SK-N-DZ (cell line): ENCODE measurements at places on chromosomes 5 and 9.
A peak's percentile ranks its signal among the peaks of the same experiment; 100 is the strongest.

- DNase-seq, result no peak
Observed at GRCh38 chr9:125885405-125886034, 138.3 kb downstream of the PBX3 start.

GRCh38 chr9:76396144-76396543 is 1.9 kb upstream of the RFK start:
- DNase-seq, result no peak

- DNase-seq, result peak; percentile 49
Observed at GRCh38 chr9:15211160-15211814, 95.7 kb downstream of the TTC39B start.

- DNase-seq, result peak; percentile 86
Observed at GRCh38 chr5:124651663-124652513, 94.6 kb downstream of the ZNF608 start.

- no peak for DNase-seq
Observed at GRCh38 chr5:19322716-19323485, 665.1 kb downstream of the CDH18 start.

- DNase-seq, result no peak
Observed at GRCh38 chr9:95447660-95448420, 68.9 kb downstream of the PTCH1 start.

GRCh38 chr5:146091881-146092280 is 13.5 kb downstream of the PLAC8L1 start:
- no peak for DNase-seq

DNA sequence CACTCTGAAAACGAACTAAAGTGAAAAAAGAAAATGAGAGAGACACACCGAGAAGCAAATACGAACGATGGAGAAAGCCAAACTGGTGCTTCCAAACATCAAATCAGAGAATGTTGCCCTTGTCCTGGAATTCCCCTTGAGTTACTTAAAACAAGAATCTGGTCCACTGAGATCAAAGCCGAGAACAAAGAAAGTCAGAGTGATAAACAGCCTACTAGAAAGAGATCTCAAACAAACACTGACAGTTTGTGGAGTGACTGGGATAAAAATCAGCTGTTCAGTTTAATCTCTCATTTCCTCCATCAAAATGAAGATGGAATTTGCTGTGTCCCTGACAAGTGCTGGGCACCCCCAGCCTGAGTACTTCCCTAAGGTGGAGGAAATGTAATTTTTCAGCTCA is 582.6 kb downstream of the NR2F1-AS1 start:
- no peak for DNase-seq

DNA sequence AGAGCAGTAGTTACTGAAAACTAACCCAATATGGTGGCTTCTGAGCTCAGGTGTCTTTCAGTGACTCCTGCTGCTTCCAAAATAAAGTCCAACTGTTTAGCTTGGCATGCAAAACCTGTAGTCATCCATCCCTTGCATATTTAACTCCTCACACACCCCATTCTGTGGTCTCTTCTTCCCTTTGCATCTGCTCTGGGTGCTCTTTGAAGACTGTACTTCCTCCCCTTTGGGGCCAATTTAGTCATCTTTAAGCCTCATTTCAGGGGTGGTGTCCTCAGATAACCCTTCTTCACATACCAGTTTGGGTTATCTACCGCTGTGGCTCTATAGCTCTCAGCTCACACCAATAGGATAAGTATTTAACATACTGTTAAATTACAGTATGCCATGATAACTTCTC is 209.9 kb upstream of the DMRT1 start:
- DNase-seq, result no peak

GRCh38 chr9:91942201-91942600 is 7.8 kb downstream of the ROR2 start:
- DNase-seq, result no peak

DNA sequence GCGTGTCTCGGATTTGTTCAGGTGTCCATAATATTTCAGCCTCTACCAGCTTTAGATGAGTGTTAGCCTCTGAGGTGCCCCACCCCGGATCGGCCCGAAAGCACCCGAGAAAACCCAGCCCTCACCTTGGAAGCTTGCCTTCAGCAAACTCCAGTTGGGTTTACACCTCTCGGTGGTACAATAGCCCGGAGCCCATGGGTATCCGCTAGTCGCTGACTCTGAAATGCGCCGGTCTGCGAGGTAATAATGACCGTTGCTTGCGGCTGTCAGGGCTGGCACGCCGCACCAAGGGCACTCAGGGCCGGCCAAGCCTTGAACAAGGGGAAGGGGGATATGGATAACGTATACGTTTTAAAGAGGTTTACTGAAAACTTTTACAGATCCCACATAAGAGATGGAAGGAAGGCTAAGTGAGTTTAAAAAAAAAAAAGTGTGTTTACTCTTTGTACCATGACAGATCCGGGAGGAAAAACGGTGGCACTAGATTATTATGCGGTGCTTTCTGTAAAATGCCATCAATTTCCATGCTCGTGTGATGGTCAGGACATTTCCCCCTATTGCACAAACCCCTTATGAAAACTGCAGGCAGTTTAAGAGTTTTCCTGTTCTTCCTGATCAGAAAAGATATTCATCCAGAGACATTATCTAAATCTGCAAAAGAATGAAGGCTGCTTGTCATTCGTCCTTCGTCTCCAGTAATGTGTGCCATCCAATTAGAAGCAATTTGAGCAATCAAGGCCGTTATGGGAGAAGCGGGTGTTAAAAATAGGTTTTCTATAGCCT is 124.2 kb downstream of the TMEM161B start:
- DNase-seq, result no peak

DNA sequence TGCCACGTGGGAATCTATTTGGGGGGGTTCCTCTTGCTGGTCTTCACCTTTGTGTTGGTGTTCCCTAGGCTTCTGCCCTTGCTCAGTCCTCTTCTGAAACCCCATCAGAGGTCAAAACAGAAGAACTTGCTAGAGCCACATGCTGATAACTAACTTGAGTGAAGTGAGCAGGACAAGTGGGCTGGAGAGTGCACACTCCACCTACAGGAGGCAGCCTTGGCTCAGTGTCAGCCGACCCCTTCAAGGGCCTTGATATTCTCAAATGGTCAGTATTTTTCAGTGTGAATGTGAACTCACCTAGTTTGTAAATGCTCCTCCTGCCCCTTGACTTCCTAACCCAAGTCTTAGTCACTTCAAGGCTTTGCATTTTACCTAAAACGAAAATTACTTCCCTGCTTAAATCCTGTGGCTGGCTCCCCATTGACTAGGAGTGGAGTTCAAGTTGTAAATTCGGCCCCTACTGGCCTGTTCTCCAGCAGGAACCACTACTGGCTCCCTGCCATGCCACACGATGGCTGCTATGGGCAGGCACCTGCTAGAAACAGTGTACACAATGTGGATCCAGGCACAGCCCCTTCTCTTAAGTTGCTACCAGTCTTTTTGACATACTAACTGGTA is 3.6 kb upstream of the SLC1A3 start:
- no peak for DNase-seq

DNA sequence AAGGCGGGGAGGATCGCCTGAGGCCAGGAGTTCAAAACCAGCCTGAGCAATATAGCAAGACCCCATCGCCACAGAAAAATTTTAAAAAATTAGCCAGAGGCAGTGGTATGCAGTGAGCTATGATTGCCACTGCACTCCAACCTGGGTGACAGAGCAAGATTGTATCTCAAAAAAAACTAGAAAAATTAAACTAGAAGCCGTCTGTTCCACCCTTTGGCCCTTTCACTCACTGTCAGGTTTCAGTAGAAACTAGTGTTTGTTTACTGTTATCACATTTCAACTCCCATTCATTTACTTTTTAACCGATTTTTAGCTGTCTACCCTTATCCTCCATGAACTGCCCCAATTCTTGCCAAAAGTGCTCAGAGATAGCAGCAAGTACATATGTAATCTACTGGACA is 8.3 kb downstream of the UGCG start:
- no peak for DNase-seq

DNA sequence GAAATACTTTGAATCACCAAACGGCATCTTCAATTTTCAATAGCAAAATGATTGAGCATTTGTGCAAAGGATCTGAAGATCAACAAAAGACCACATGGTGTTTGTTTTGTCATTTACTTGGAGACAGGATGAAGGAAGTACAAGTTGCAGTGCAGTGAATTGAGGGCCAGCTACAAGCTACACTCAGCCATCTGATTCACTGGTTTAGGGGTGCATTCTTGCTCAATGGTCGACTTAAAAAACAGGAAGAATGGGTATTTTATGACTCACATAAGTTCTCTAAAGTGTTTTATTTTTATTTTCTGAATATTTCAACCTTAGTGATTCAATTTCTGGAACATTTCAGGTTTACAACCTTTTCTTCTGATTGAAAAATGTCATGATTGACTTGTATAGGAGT is 412.1 kb upstream of the ADAMTSL1 start:
- no peak for DNase-seq

DNA sequence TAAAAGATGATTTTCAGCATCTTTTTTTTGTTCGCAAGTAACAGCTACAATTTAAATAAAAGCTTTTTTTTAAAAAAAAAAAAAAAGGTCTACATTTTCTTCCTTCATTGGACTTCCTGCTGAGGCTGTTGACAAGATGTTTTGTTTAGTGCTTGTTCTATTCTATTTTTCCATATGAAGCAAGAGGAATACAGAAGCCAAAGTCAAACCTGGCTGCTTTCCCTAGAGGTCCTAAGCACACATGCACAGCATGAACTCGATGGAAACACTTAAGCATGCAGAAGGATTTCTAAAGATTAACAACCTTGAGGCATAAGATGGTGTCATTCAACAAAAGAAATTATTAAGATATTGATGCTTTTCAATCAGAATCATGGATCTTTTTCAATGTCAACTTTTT is 105.1 kb downstream of the ADCY2 start:
- no peak for DNase-seq

DNA sequence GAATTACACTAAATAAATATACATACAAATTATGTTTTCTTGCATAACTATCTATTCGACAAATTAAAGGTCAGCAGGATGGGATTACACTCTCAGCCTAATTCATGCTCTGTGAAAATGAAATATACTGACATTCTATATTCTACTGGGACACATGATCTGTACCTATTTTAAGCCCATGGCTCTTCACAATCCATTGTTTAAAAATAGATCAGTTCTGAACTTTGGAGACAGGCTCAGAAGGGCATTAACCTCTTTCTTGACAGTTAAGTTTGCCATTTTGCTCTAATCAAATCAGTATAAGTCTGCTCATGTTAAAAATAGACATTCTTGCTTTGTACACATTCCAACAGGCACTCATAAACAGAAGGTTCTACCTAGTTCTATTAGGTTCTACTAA is 361.2 kb downstream of the HCN1 start:
- DNase-seq, result no peak

- no peak for DNase-seq
Observed at GRCh38 chr5:14226992-14227391, 83.8 kb downstream of the TRIO start.

DNA sequence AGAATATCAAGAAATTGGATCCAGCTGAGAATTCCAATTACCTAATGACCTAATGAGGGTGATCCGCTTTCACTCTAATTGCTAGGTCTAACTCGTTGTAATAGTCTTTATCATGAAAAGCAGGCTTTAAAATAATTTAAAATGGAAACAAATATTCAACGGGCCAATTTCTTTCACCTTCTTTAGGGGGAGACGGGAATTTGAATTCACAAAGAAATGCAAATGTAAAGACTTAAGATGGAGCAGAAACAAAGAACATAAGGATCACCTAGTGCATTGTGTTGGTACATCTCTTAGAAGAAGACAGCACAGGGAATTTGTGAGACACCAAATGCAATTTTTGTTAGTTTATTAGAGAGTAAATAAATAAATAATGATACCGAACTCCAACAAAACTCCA is 1.5 kb upstream of the KCNN2 start:
- DNase-seq, result no peak

- no peak for DNase-seq
Observed at GRCh38 chr9:123232332-123232731, 36.1 kb downstream of the STRBP start.

GRCh38 chr5:132094393-132095076 is 20.9 kb downstream of the CSF2 start:
- DNase-seq, result no peak

- no peak for DNase-seq
Observed at GRCh38 chr5:178490935-178491652, 99.1 kb downstream of the COL23A1 start.

- no peak for DNase-seq
Observed at GRCh38 chr5:124920909-124921666, 174.6 kb upstream of the ZNF608 start.

- no peak for DNase-seq
Observed at GRCh38 chr9:102518324-102518723, 476.8 kb upstream of the CYLC2 start.

DNA sequence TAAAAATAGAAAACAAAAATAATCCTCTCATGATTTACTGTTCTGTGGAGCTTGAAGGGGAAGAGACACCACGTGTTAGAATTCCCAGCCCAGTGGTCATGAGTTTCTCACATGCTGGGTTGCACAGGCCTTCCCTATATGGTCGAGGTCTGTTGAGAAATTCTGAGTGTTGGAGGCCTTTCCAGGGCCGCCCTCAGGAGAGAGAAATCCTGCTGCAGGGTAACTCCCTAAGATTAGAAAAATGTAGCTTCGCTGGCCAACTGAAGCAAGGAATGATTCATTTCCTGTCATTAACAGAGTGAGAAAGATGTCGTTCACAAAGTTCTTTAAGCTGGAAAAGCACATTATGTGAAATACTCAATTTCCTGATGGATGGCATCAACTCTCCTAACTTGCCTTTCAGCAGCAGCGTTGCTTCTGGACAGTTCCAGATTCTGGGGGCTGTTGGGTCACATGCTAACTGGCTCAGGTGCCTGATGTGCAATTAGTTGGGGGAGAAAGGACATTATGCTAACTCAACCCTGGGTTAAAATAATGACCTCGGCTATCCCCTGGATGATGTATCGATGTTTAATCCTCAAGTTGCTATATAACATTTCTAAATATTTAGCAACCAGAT is 104.8 kb upstream of the CD180 start:
- no peak for DNase-seq

GRCh38 chr5:26674846-26675245 is 363.5 kb downstream of the CDH9 start:
- DNase-seq, result no peak

DNA sequence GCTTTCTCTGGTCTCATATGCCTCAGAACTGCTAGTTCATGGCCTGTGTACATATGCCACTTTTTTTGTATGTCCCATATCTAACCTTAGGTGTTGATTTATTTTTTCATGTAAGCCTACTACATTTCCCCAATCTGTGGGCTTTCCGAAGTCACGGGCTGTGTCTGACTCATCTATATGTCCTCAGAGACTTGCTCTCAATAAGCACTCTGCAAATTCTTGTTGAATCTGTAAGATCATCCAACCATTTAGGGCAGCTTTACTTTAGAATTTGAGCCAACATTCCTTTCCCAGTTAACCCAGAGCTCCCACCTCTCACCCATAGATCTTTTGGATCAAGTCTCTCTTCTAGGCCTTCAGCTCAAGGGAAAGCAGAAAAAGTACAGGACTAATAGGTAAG is 263.4 kb downstream of the SEC61B start:
- DNase-seq, result no peak

DNA sequence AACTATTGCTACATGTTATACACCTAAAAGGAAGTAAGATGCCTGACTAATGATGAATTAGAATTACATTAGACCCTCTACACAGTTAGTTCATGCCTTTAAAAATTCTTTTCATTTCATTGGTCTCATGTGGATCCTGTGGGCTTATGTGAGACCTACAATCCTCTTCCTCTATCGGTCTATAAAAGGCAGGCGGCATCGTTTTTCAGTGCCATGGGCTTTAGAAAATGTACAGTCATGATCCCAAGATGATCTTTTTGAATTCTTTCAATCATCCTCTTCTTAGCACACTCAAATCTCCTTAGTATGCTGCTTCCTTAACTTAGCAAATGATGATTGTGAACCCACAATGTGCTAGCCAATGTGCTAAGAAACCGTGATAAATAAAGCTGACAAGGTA is 193.9 kb downstream of the ZNF608 start:
- no peak for DNase-seq

GRCh38 chr9:82271106-82271561 is 282.6 kb downstream of the SPATA31D1 start:
- DNase-seq, result no peak
